ENCODE measurements at places on chromosomes 3 and 15.

- peak; percentile 51 for DNase-seq
Observed at GRCh38 chr3:24494618-24495325, at the start of gene THRB. Gene THRB, minus strand, starts transcription at chr3:24494850.

- DNase-seq, result no peak
Observed at GRCh38 chr3:37190667-37191066, 16.3 kb upstream of the LRRFIP2 start.

DNA sequence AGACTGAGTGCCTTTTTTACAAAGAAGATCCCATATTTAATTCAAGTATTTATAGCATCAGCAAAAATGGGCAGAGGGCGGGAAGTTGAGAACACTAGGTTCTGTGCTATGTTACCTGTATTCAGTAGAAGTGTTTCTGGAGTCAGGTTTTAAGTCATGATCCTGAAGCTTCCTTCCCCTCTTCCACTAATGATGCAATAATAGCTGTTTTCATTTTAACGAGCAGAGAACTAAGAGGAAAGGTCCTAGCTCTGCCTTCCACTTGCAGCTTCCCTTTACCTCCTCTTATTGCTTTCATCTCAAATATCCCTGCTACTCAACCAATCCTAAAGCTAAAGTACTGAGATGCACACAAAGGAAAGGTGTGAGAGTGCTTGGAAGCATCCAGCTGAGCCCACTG, 16.9 kb upstream of the TMOD3 start:
- no peak for DNase-seq

DNA sequence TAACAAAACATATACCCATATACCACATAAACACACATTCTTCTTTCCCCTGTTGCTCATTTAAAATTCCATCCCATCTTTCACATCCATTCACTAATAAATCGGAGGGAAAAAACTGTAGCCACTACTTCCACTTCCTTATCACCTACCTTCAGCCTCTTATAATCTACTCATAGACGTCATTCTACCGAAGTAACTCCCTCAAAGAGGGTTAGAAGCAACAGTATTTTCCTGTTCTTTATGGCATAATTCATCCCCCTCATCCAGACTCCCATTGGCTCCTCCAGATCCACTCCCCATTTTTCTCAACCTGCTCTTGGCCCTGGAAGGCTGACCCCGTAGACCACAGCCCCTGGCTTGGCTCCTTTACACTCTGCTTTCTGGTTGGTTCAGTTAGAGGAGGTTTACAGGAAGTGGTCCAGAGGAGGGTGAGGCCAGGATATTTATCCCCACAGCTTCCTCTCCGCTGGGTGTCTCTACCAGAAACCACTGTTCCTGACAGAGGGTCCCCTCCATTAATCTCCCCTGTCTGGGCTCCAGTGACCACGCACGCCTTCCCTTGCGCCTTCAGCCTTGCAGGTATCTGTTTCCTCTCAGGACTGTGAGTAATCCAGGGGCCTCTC, 46.3 kb downstream of the FMN1 start:
- no peak for DNase-seq

DNA sequence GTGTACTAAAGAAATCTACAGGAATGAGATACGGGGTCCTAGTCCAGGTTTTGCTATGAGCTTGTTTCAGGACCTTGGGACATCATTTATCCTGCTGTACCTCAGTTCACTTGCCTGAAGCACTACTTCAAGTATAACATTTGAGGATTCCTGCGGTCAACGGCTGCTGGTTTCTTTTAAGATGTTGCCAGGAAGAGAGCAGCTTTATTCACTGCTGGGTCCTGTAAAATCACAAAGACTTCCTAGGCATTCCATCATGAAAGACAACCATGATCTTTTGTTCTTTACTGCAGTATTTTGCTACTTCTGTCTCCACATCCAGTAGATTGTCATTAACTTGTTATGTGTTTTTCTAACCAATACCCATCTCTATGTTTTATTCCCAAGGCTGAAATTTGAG, 61.0 kb upstream of the PYDC2 start:
- no peak for DNase-seq

DNA sequence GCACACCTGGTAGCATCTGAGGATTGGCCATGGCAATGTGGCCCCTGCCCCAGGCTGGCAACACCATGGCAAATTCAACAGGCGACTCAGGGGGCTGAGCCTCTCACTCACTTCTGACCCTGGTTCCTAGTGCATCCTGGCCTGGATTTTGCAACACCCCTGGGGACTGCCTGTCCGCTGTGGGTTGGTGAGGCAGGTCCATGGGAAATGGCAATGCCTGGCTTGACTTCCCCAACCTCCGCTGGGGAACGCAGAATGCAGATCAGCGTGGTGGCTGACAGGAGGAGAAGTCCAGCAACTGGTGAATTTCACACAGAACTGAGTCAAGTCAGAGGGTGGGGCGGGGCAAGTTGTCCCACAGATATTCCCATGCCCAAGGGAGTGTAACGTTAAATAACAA, 3.9 kb upstream of the PSTPIP1 start:
- DNase-seq, result no peak

DNA sequence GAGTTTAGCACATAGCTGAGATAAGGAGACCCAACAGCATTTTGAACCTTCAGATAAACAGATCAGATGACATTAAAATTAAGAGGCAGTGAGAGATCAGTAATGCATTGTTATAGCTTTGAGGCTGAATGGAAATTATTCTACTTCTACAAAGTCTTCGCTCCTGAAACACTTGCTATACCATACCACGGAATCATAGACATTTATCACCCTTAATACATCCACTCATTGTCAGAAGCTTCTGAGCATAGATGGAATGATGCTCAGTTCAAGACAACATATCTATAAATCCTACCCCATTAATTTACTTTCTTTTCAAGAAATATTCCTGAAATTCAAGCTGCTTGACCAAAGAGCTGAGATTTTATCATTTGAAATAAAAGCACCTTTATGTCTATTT, 266.7 kb downstream of the C3orf38 start:
- no peak for DNase-seq

- DNase-seq, result no peak
Observed at GRCh38 chr3:36890261-36890660, 54.6 kb downstream of the TRANK1 start.

DNA sequence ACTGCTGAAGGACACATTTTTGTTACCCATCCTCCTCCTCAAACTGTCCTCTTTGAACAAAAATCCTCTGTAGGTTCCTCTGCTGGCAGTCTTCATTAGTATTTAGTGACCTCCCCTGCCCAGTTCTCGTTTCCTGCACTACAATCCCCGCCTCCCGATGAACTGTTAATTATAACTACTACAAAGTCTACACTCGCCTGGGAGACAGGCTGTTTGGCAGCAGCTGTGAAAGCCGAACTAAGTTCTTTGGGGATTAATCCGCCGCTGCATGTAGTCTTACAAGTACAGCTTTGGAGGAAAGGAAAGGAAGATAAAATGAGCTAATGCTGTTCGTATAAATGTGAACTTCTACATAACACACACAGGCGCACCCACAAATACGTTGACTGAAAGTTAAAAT, 160.0 kb upstream of the WNT5A start:
- no peak for DNase-seq

- DNase-seq, result no peak
Observed at GRCh38 chr3:150547045-150547741, 606 bp downstream of the EIF2A start.

DNA sequence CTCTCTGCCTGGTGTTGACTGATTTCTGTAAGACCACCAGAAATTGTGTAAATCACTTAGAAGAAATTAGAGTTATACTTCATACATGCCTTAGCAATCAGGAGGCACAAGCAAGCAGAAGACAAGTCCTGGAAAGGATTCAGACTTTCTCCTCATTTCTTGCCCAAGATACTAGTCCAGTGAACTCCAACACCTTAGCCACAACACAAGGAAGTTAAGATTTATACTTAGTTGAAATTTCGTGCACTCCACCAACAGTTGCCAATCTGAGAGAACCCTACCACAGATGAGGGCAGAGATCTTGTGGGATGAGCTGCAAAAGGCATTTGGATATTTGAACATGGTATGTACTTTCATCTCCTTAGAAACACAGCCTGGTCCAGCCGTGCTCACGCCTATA, 2.3 kb downstream of the P3H2 start:
- DNase-seq, result no peak

- no peak for DNase-seq
Observed at GRCh38 chr3:135964160-135964955, 1.2 kb upstream of the PPP2R3A start.

- peak; percentile 47 for DNase-seq
Observed at GRCh38 chr3:70737666-70738290, 425.3 kb upstream of the MDFIC2 start.

DNA sequence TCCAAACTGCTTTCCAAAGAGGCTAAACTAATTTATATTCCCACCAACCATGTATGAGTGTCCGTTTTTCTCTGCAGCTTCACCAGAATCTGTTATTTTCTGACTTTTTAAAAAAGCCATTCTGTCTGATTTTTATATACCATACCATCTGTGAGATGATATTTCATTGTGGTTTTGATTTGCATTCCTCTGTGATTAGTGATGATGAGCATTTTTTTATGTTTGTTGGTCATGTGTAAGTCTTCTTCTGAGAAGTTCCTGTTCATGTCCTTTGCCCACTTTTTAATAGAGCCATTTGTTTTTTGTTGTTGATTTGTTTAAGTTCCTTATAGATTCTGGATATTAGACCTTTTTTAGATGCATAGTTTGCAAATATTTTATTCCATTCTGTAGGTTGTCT, 179.4 kb upstream of the ALCAM start:
- no peak for DNase-seq

DNA sequence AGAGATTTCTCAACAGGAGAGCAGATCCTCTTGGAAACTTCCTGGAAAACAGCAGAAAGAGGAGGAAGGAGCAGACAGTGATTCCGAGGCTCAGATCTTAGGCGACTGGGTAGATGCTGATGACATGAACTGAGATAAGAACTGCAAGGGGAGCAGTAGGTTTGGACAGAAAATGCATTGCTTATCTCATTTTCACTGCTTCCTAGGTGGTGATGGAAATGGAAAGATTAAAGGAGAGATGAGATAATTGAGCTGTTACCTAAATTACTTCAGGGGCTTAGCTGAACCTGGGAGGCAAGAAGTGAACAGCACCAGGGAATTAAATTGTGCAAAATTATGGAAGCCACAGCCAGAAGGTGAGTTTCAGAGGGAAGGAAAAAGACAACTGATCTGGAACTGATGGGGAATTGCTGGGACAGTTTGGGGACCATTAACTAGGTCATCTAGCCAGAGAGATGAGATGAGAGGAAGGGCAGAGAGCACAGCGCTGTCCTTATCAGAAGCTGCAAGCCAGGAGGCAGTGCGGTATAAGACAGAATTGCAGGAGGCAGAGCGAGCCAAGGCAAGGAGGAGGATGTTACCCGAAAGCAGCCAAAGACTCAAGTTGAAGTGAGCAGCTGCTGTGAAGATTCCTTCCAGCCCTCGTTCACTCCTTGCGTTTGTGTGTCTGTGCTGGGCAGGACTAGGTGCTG, 140.4 kb downstream of the SRGAP3 start:
- no peak for DNase-seq

GRCh38 chr15:101349047-101349951, 54.3 kb upstream of the SNRPA1 start:
- no peak for DNase-seq

- no peak for DNase-seq
Observed at GRCh38 chr15:64222573-64223366, 59.9 kb upstream of the PPIB start.

DNA sequence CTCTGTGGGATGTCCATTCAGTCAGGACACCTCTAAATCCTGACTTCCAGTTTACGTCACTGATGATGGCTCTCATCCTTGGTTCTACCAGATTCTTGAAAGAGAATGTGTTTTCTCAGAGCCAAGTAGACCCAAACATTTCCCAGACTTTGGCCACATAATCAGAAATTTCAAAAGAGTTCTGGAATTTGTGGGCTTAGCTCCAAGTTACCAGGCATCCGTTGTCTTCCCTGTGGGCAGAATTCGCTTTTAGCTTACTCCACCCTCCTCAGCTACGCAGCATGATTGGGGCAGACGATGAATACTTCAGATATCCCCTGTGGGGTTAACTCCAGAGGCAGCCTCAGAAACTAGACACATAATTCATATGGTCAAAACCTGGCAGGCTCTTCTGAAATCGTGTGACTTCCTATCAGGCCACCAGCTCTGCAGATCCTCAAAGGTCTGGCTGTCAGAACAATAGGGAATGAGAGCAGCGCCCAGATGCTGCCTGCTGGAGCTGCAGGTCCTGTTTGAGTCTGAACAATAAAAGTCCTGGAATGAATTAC, 30.6 kb downstream of the CRTC3 start:
- DNase-seq, result no peak

DNA sequence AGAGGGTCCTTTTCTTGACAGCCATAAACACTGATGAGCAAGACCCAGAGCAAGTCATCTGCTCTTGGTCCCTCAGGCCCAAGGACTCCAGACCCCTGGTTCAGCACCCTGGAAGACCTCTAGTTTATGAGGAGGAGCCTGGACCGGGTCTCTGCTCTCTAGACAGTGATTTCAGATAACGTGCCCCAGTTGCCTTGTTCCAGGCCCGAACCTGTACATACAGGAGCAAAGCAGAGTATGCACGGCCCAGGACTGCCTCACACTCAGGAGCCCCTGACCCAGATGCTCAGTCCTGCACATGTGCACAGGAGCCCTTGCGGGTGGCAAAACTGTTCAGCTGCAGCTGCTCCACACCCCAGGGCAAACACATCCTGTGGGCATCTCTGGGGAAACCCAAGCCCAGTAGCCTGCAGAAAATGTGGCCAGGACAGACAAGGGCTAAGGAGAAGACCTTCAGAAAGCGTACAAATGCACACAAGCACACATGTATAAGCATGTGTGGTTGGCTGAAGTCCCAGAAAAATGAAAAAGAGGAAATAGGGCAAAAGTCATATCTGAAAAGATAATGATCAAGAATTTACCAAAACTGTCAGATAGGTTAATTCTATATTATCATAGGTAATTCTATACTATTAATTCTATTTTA, 59.9 kb upstream of the CORO2B start:
- DNase-seq, result no peak
